ENCODE measurements at places on chromosomes 5 and 9.

DNA sequence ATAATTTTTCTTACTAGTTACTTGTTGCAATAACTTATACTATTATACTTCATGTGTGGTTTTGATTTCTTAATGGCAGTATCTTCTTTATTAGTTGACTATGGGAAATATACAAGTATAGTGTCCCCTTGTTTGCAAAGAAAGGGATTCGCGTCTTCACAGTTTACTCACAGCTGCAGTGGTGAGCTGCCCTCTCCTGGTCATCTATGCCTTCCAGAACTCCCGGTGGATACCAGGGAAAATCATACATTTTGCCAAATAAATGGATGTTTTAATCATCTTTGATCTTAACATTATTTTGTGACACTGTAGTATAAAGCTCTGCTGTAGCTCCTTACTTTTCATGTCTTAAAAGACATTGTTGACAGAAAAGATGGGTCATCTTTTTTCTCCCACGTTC is 142.0 kb downstream of the ZCCHC7 start:
- no peak for DNase-seq

DNA sequence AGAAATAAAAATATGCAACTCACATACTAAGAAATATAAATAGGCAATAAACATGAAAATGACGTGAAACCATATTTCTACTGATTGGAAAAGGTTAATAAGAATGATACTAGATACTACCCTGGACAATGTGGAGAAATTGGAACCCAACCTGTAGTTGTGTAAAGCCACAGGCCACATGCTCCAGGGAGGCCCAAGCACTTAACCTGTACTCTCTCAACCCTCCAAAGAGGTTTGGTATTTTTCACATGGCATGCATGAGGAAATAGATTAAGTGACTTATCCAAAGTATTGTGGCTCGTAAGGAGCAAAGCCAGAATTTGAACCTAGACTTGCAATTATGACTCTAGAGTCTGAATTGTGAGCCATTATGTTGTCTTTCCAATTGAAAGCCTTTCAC is 13.4 kb downstream of the LIFR start:
- no peak for DNase-seq

DNA sequence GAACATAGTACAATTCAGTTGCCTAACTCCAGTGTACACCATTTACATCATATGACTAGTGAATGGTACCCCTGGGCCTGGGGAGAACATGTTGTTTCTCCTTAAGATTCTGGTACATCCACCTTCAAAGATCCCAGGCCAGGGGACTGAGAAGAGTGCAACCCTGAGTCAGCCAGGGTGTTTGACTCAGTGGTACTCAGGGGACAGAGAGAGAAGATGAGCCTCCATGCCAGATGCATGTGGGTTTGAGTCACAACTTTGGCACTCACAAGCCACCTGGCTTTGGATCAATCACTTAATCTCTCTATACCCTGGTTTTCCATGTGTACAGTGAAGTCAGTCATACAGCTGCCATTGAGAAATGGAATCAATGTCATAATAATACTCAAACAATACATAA is 53.7 kb downstream of the MAP1B start:
- DNase-seq, result no peak

DNA sequence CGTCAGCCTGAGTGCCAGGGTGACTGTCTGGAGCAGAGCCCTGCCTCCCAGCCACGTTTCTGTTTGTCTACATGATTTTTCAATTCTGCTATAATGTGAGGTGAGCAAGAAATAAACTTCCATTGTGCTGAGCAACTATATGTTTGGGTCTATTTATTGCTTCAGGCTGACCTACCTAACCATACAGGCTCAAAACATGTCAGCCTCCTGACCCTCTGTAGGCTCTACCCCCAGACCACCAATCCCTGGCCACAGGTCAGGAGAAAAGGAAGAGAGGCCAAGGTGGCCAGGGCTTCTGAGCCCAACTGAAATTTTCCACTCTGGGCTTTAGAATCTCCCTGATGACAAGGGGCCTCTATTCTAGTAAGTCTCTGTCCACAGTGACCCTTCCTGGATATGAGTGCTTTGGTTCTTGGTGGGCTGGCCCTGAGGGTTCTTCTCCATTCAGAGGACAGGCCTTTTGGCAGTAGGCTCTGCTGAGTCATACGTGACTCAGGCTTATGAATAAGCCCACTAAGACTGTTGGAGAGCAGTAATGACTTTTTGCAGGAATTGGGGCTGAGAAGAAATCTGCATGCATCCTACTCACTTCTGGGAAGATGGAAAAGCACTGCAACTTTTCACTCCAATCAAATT is 117.2 kb upstream of the TBCA start:
- DNase-seq, result peak; percentile 32

DNA sequence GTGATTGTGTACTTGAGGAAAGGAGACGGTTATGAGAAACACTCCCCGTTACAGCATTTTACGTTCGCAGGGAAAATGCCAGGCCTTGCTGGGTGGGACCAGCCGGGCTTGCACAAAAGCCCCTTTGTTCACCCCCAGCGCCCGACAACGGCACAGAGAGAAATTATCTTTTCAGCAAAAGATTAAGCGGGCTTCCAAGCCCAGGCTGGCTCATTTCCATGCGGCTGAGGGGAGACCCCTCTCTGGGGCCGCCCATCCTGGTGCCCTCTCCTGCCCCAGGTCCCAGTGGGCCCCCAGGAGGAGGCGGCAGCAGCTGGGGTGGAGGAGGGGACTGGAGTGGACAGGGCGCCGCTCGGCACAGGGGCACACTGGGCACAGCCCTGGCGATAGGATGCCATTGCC is 50.8 kb upstream of the NOTCH1 start:
- DNase-seq, result no peak

DNA sequence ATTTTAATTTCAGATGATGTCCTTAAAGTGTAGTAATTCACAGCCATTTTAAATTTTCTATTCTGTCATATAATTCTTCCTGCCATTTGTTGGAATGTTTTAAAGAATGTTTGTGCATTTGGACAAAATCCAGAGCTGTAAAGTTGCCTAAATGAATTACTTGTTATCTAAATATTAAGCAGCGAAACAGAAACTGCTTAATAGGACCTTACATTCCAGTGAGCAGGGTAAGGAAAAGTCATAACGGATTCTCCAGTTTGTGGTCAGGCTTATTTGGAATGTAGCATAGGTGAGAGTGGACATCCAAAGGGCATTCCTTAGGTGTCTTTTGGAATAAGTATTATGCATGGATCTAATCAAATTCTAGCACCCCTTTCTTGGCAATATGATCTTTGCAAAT is 410.4 kb upstream of the PTPRD start:
- no peak for DNase-seq

DNA sequence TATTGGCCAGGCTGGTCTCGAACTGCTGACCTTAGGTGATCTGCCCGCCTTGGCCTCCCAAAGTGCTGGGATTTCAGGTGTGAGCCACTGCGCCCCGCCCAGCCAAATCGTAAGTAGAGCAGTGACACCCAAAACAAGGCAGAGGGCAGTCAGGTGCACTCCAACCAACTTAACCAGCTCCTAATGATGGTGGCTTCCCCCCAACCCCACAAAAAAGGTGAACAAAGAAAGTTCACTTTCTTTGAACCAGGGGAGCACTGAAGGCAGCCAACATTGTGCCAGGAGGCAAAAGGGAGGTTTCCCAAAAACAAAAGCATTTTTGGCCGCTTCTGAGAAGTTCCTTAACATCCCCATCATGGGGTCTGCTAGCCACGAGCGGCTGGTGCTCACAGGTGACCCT is 9.6 kb downstream of the GMCL2 start:
- DNase-seq, result no peak

DNA sequence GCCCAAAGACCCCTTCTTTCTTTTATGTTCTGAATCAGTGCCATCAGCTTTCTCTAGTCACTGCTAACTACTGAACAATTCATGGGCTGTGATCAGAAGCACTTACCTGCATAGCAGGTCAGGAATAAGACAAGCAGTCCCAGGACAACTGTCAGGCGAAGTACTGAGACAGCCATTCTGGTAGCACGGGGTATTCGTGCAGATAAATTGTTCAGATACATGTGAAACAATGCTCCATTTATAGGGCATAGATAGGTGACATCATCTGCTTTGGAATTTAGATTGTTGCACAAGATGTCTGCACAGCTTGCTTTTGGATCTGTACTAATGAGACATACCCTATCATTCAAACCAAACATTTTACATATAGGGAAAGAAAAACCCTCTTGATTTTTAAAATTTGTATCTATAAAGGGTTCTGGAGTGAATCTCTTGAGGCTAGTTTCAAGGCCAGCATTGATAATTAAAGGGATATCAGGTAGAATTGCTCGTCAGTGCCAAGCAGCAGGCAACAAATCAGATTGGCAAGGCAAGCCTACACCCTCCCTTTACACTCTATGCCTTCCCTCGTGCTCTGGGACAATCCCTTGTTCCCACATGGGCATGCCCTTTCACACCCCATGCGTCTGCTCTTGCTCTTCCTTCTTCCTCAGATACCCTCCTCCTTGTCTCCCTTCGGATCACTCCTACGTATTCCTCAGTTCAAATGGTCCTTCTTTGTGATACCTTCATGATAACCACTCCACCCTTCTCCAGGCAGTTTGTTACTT is at the start of gene C5orf46:
Gene C5orf46, minus strand, starts transcription at position 213 of the 770 bp plus-strand sequence. Its CDS starts 37 bp downstream, at position 176.
- no peak for DNase-seq

DNA sequence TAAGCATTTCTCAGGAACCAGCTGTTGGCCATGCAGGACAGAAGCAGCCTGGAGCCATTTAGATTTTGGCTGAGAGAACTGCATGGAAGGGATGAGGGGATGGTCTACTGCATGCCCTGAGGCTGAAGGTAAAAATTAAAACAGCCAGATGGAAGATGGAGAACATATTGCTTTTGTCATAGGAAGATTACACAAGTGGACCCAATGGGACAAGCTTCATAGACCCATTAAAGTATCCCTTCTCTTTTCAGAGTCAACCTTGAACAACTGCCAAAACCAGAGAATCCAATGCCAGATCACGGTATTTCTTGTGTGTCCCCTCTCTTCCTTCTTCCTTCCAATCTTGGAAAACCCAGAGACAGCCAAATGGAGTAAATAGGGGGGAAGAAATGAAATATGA is 253.4 kb downstream of the NR2F1-AS1 start:
- DNase-seq, result no peak

DNA sequence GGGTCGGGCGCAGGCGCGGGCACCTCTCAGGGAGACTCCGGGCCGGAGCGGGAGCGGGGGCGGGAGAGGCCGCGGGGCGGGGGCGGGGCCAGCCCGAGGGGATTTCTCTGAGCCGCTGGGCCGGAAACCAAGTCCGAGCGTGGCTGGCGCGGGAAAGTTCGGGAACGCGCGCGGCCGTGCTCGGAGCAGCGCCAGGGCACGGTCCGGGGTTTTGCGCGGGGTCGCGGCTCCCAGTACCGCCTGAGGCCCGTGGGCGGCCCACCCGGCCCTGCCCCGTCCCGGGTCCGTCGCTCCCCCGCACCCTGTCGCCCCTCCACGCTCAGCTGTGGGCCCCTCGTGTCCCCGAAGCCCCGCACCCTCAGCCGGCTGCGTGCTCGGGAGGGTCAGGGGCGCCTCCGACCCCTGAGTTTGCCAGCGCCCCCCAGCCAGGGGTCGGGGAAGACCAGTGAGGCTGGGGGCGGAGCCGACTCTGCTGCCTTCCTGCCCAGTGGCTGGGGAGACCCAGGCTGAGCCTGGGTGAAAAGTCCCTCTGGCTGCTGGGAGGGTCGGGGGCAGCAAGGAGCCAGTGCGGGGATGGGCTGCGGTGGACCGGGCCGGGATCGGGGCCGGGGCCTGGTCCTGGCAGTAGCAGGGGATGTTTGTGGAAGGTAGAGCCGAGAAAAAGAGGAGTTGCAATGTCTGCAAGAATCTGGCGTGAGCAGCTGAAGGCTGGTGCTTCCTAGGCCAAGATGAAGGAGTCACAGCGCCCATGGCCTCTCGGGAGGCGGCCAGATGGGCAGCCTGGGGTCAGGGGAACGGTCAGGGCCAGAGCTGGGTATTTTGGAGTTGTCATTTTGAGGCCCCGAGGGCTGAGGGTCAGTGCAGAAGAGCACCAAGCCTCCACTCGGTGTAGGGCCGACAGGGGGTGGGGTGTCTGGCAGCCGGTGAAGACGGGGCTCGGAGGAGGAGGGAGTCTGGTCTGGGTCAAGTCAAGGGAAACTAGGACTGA is 588 bp downstream of the TRAF2 start:
- DNase-seq, result no peak

DNA sequence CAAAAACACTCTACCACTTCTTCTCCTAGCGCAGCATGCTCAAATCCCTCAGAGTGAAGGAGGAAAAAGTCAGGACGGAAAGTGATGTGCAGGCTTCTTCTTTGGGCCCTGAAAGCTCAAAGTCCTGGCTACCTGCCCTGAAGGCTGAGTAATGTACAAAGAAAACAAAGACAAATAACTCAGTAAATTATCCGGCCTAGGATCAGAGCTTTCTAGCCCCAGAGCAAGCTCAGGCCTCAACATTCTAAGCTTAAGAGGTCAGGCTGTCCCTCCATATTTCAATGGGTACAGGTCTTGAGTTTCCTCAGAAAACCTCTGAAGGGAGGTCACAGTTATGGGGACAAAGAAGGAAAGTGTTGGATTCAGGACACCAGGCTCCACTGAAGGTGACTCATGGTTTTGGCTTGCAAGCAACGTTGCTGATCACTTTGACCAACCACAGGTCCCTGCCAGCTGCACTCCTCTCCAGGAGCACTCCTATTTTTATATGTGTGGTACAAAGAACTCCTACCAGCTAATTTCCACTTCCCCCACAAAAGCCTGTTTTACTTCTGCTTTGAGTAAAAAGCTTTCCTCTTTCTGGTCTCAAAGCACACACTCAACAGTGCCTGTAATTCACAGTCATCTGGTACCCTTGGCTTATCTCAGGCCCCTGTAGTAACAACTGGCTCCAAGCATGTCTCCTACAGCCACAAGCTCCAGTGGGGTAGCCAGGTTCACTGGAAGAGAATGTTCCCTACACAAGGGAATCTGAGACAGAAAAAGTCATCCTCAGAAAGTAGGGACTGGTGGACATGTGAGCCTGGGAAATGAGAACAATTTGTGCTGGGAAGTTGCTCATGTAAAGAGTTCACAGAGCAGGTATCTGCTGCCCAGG is 115.7 kb downstream of the UGCG start:
- no peak for DNase-seq

DNA sequence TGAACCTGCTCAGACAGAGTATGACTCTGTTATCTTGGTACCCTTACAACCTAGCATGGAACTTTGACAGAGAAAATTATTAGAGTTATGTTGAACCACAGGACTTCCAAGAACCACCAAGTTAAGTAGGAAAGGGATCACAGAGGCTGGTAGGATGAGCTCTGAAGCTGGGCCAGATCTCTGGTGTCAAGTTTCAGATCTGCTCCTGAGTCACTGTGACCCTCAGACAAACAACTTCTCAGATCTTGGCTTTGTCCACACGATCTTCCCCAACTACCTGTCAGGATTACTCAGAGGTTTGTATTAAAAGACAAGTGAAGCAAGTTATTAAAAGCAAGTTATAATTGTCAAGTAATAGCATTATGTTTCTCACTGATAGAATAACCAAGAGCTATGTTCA is 189.0 kb downstream of the SEC61B start:
- DNase-seq, result no peak
